ENCODE measurements at places on chromosomes 11 and 22.

- DNase-seq: no peak
These were observed 67.3 kb upstream of the CSNK2A3 start for GRCh38 chr11:11420191-11420898.

- DNase-seq: no peak
These were observed 98.9 kb upstream of the ISX start for GRCh38 chr22:34966980-34967565.

- DNase-seq: no peak
These were observed 101.3 kb downstream of the PDHX start for GRCh38 chr11:35017528-35018342.

DNA sequence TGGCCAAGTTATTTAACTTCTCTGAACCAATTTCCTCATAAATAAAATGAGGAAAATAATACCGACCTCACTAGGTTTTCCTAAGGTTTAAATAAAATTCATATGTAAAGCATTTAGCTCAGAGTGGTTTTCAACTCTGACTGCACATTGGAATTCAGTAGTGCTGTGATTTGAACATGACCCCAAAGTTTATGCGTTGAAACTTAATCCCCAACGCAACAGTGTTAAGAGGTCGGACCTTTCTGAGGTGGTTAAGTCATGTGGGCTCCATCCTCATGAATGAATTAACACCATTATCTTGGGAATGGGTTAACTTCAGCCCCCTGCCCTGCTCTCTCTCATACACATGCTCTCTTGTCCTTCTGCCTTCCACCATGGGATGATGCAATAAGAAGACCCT is 322.2 kb downstream of the AASDHPPT start:
- no peak for DNase-seq

- DNase-seq: no peak
These were observed 11.1 kb upstream of the MYH9 start for GRCh38 chr22:36398601-36399471.

DNA sequence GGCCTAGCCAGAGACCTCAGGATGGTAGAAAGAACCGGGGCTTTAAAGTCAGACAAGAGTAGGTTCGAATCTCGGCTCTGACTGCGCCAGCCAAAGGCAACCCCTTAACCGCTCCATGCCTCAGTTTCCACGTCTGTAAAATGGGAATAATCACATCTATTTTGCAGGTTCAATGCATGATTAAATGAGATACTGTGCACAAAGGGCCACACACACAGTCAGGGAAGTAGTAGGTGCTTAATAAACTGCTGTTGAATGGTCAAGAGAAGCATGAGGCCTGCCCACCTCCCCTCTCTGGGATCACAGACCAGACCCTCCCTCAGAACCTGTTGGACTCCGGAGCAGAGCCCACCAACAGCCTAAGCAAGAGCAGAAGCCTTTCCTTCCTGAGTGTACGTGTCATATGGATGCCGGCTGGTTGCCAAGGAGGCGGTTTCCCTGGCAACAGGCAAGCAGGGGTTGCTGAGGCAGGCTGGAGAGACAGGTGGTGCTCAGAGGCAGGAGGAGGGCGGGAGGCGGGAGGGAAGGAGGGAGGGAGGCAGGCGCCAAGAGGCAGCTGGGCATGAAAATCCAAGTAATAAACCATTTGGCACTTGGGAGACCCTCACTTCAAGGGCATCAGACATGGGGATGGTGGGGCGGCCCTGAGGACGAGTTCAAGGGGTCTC is 43.9 kb downstream of the NFAM1 start:
- no peak for DNase-seq

- DNase-seq: no peak
These were observed 81.6 kb upstream of the SORL1-AS1 start for GRCh38 chr11:121534131-121535093.

DNA sequence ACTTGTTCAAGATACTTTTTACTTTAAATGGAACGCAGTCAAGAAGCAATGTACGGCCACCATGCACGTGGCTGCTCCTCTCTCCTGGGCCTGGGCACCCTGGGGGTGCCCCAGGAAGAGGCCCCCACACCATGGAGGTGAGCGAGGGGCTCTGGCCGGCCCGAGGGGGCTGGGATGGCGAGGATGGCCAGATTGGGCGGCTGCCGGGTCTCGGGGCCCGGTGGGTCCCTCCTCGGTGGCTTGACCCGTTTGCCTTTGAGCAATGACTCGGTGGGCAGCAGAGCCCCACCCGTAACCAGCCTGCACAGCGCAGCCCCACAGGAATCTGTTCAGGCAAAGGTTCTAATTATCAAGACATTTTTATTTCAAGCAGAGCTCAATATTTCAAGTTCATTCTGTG is 167.4 kb downstream of the BRD1 start:
- no peak for DNase-seq

GRCh38 chr11:6194065-6194581 is 4.9 kb upstream of the OR52W1 start:
- DNase-seq: no peak

DNA sequence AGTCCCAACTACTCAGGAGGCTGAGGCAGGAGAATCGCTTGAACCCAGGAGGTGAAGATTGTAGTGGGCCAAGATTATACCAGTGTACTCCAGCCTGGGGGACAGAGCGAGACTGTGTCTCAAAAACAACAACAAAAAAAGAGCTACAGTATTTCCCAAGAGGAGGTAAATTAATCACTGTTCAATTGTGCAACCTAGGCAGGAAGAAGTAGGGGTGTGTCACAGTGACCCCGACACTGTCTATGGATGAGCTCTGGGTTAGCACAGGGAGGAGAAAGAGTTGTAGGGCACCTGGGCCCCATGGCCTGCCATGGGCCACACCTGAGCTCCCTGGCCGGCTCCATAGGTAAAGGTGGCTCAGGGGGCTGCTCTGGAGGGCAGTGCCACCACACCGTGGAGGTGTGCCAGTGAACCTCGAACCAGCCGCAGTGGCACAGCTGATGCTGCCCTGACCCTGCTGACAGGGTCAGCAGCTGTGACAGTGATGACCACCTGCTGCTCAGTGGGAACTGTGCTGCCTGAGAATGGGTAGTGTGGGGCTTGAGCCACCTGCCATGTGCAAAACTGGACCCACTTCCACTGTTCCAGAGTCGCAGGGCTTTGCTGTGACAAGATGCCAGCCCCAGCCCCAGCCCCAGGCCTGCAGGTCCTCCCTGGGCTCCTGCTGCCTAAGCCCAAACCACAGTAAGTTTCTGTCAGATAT is 84.0 kb upstream of the PITPNB start:
- DNase-seq: no peak

- no peak for DNase-seq
These were observed 18.5 kb downstream of the SLC35F2 start for GRCh38 chr11:107840129-107840484.

DNA sequence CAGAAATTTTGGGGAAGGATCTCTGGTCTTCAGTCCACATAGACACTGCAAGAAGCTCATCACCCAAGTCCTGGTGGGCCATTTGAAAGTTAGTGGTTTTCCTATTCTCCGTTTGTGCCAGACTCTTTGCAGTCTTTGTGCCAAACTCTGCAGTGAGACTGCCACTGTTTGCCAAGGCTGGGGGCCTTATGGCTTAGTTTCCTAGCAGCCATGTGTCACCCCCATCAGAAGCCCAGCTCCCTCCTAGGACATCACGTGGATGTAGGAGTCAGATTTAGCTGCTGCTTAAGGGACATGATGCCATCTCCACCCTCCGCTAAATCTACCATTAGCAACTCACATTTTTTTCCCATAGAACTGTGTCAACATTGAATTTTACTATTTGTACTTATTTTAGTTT is 220.0 kb downstream of the C11orf91 start:
- no peak for DNase-seq

GRCh38 chr11:113240389-113240788 is 74.0 kb upstream of the TTC12 start:
- no peak for DNase-seq

GRCh38 chr11:100731471-100731870 is 44.4 kb downstream of the ARHGAP42 start:
- no peak for DNase-seq

DNA sequence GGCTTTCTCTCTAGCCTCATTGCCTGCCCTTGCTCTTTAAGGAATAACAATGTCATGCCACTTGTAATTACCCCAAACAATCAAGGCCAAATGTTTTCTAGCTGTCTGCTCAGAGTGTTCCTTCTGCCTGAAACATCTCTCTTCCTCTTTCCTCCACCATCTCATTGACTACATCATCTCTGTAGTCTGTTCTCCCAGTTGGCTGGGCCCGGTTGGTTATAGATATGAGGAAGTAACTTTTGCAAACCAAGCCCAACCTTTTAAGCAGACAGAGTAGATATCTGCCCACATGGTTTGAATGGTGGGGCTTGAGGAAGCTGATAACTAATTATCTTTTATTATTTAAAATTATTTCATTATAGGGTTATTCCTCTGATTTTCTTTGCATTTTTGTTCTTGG is 104.5 kb downstream of the NTM start:
- DNase-seq: no peak

DNA sequence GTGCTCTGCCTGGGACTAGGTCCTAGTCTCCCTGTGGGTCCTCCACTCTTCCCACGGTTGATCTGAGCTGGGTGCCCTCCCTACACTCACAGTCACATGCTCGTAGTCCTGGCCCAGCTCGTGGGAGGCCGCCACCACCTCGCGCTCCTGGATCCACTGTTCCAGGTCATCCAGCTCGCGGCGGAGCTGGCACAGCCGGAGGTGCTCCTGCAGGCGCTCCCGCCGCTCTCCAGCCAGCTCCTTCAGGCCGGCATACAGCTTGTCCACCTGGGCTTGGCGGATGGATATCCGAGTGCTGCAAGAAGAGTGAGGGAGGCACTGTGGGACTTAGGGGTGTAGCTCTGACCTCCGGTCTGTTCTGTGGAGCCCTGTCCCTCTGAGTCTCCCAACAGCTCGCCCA is 14.8 kb upstream of the RBM4B start:
- no peak for DNase-seq

- DNase-seq: no peak
These were observed 41.4 kb downstream of the CERK start for GRCh38 chr22:46696614-46697013.

- DNase-seq: no peak
These were observed 17.5 kb downstream of the WT1 start for GRCh38 chr11:32417806-32418205.

All from stimulated activated CD8-positive, alpha-beta memory T cell treated with anti-CD3 and anti-CD28 coated beads, Interleukin-7, amount 100 ng/mL, for 48 hours (primary cell).